ENCODE measurements at places on chromosomes 13 and 19.

DNA sequence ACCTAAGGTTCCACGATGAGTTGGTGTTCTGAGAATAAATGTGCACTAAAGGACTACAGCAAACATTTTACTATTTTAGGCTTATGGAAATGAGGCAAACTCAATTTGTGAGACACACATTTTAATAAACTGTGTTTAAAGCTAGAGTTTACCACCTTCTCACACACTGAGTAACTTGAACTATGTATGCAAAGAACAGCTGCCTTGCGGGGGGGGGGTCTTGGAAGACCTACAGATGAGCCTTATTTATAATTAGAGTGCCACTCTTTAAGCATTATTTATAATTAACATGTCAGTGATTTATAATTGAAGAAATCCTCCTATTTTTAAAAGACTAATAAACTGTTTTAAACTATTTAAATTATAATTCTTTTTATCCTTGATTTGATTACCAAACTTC lies 300.4 kb downstream of the DLEU7 start:
- DNase-seq = no peak

GRCh38 chr13:20209948-20210347 lies 17.2 kb upstream of the GJB2 start:
- no peak for DNase-seq

- no peak for DNase-seq
Observed at GRCh38 chr13:79745081-79745480, 264.1 kb downstream of the NDFIP2 start.

DNA sequence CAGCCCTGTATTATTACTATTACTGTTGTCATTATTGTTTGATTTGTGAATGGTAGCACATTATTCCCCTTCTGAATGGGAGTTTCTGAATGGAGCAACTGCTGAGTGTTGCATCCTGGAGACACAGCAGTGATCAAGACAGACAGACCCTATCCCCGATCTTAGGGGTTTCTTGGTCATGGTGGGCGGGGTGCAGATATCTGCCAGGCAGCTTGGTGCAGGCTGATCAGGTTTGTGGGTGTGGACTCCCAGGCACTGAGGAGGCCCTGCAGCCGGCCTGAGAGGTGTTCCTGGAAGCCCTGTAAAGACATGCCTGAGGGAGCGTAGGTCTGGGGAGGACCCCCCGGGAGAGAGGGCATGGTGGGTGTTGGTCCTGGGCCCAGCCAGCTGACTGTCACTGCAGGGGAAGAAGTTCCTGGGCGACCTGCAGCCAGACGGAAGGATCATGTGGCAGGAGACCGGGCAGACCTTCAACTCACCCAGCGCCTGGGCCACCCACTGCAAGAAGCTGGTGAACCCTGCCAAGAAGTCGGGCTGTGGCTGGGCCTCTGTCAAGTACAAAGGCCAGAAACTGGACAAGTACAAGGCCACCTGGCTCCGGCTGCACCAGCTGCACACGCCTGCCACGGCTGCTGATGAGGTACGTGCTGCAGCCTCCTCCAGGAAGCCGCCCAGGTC lies 2.1 kb downstream of the MPND start:
- DNase-seq = no peak

GRCh38 chr19:33885236-33885635 lies 88.6 kb downstream of the KCTD15 start:
- no peak for DNase-seq

DNA sequence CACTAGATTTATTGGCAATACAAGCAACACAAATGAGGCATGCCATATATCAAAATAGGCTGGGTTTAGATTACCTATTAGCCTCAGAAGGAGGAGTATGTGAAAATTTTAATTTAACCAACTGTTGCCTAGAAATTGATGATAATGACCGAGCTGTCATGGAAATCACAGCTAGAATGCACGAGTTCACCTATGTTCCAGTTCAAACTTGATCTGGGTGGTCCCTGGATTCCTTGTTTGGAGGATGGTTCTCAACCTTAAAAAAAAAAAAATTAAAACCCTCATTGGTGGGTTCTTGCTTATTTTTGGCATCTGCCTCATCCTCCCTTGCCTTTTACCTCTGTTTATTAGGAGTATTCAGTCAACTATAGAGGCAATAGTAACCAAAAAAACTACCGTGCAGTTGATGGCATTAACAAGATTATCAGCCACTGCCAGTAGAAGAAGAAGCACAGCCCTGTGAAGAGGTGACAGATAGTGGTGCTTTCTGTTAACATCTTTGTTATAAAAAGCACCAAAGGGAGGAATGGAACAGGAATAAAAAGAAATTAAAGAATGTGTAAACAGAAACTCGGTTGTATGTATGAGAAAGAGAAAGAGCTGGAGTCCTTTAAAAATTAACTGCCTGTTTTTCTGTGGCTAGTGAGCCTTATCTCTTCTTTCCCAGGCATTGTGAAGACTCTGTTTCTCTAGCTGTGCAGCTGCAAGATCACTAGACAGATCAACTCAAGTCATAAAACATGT lies 106.4 kb downstream of the ZNF429 start:
- DNase-seq = no peak

- DNase-seq = no peak
Observed at GRCh38 chr13:32967584-32968182, 48.5 kb upstream of the KL start.

- DNase-seq = no peak
Observed at GRCh38 chr19:12985049-12985776, 10.1 kb upstream of the NFIX start.

DNA sequence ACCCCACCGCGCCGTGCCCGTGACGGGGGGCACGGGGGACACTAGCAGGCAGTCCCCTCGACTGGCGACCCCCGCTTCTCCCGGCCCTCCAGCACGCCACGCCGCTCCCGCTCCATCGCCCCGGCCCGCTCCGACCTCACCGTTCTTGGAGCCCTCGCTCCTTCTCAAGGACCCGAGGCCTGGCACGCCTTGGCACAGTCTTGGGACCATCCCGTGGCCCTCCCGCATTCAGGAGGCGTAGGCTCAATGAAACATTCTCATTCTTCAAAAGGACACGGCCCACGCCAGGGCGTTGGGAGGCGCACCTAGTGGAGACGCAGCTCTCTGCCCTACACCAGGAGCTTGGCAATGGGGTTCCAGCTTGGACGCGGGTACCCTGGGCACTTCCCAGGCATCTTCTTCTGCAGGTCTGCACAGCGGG lies 473 bp upstream of the CERS1 start:
- DNase-seq = no peak

DNA sequence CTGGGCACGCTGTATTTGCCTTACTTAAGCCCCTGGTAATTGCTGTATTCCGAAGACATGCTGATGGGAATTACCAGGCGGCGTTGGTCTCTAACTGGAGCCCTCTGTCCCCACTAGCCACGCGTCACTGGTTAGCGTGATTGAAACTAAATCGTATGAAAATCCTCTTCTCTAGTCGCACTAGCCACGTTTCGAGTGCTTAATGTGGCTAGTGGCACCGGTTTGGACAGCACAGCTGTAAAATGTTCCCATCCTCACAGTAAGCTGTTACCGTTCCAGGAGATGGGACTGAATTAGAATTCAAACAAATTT lies 676 bp downstream of the BRCA2 start:
- peak; percentile 63 for DNase-seq

- DNase-seq = no peak
Observed at GRCh38 chr19:35247526-35248309, 1.1 kb upstream of the LSR start.

DNA sequence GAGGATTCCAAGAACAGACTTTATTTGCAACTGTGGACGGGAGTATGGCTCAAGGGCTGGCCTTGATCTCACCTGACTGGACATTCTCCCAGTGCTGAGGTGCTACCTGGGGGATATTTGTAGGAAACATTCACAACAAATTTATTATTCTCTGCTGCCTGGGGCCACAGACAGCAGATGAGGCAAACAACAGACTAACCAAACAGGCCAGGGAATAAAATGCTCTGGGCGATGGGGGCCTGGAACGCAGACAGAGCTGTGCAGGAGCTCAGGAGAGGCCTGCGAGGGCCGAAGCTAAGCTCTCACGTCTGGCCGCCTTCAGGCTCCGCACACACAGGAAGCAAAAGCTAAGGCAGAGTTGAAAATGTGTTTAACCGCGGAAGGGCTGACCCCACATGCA lies 7.8 kb downstream of the PLPP2 start:
- no peak for DNase-seq

DNA sequence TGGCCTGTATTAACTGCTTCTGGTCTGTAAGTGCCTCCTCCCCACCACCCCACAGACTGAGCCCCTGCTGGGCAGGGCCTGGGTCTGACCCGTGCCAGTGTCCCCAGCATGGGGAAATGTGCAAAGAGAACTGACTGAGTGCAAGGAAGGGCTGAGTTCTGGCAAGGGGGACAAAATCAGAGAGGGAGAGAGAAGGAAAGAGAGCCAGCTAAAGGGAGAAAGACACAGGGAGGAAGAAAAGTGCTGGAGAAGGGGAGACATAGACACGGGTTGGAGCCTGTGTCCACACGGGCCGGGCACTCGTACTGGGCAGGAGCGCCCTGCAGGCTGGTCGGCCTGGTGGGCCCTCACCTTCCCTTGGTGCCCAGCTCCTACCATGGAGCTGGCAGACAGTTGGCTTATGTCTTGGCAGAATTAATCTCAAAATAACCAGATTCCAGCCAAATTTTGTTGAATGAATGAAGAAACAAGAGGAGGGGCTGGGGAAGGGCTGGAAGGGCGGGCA lies 1.2 kb downstream of the NKG7 start:
- DNase-seq = no peak

GRCh38 chr13:28147495-28147894 lies 9.2 kb downstream of the PAN3 start:
- DNase-seq = no peak

Data from KG1 (cell line).